ENCODE measurements at places on chromosomes 16 and 17.
A peak's percentile ranks its signal among the peaks of the same experiment; 100 is the strongest.

DNA sequence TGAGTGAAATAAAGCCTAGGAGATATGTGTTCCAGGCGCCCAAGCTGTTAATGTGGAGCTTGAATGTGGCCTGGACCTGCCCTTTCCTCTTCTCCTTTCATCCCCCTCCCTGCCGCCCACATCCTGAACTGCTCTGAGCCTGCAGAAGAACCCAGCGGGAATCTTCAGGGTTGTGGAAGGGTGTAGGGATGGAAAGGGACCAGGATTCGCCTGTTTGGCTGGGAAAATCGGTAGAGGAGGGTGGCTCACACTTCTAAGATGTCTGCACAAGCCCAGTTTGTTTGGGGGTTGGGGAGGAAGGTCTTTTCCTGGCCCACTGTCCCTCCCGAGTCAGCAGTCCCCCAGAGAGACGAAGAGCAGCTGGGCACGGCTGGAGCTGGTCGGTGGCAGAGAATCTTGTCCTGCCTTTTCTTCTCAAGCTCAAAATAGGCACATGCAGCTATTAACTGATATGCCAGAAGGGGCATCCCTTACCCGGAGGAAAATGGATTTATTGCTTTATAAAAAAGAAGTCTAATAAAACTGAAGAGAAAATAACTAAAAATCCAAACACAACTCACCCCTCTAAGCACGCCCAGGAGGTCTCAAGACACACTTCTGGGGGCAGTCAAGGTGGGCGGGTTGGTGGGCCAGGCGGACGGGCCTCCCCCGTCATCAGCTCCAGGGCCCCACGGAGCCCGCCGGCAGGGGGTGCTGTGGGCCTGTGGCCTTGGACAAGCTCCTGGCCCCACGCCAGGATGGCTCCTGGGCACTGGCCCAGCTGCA, 11.5 kb upstream of the PITPNA start:
- DNase-seq: peak; percentile 63

- DNase-seq: no peak
These were observed 133.1 kb downstream of the SDK2 start for GRCh38 chr17:73510981-73511718.

GRCh38 chr17:60941028-60941427, 263.4 kb downstream of the BCAS3 start:
- DNase-seq: no peak

GRCh38 chr16:14071576-14072271, 605 bp downstream of the MRTFB start:
- DNase-seq: peak; percentile 10

DNA sequence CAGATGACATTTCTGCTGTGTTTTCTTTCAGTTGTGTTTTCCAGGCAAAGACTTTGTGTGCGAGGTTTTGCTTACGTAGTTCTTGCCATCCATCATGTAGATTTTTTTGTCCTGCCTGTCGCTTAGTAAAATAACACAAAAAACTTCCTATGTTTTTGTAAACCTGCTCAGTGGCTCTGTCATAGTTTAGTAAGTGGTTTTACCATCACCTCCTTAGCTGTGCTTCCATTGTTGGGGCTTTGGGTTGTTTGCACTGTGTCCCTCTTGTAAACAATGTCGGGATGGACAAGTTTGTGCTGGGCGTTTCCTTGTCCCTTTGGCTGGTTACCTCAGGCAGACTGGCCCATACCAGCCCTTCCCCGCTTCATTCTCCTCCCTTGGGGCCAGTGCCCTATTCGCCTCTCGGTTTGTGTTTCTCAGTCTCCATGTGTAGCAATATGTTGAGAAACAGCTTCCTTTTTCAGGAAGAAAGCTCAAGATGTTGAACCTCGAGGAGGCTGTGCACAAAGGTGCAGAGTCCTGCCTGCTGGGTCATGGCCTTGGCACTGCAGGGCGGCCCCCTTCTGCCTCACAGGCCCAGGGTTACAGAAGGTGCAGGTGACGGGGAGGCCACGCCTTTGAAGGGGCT, 74.6 kb downstream of the KSR1 start:
- DNase-seq: no peak

- DNase-seq: no peak
These were observed 64.8 kb upstream of the ADAMTS18 start for GRCh38 chr16:77499373-77500285.

- DNase-seq: no peak
These were observed 18.3 kb downstream of the CNEP1R1 start for GRCh38 chr16:50043358-50043757.

DNA sequence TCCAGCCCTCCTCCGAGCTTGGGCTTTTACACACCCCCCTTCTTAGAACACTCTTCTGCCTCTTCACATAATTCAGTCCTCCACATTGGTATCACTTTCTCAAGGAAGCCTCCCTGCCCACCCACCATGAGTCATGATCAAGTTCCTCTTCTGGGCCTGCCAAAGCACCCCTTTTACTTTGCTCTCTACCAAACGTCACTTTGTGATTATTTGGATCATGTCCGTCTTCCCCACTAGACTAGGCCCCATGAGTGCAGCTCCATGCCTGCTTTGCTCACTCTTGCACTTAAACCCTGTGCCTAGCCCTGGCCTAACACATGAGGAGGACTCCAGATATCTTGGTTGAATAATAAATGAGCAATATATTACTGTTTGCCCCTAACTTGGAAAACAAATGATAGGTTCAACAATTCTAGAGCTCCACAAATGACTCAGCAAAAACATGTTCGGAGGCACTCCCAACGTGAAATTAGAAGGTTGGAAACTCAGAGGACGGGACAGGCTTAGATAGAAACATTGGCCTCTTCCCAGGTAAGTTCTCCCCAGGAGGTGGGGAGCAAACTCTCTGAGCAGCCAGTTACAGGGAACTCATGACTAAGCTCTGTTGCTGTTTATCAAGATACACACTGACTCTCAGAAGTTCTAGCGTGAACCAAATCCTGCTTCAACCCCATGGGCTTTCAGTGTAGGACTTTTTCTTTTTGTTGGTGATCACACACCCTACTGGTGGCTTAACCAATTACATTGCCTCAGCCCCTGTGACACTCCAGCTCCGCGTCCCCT, 28.3 kb downstream of the G6PC1 start:
- DNase-seq: peak; percentile 72

DNA sequence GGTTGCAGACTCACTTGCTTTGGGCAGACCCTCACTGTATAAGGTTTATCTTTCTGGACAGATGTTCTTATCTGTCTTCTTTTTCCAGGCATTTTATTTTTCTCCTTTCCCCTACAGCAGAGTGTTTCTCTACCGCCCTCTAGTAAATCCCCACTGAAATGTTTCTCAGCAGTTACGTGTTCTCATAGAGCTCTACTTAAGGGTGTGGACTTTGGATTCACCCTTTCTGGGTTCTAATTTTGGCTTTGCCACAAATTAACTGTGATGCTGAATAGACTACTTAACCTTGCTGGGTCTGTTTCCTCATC, 2.0 kb downstream of the ADAT1 start:
- peak; percentile 42 for DNase-seq

- DNase-seq: no peak
These were observed 17.2 kb downstream of the COPRS start for GRCh38 chr17:31841850-31842194.

GRCh38 chr17:41496803-41497484, 7.2 kb upstream of the KRT36 start:
- peak; percentile 81 for DNase-seq

- no peak for DNase-seq
These were observed 7.5 kb downstream of the SCIMP start for GRCh38 chr17:5226940-5227878.

DNA sequence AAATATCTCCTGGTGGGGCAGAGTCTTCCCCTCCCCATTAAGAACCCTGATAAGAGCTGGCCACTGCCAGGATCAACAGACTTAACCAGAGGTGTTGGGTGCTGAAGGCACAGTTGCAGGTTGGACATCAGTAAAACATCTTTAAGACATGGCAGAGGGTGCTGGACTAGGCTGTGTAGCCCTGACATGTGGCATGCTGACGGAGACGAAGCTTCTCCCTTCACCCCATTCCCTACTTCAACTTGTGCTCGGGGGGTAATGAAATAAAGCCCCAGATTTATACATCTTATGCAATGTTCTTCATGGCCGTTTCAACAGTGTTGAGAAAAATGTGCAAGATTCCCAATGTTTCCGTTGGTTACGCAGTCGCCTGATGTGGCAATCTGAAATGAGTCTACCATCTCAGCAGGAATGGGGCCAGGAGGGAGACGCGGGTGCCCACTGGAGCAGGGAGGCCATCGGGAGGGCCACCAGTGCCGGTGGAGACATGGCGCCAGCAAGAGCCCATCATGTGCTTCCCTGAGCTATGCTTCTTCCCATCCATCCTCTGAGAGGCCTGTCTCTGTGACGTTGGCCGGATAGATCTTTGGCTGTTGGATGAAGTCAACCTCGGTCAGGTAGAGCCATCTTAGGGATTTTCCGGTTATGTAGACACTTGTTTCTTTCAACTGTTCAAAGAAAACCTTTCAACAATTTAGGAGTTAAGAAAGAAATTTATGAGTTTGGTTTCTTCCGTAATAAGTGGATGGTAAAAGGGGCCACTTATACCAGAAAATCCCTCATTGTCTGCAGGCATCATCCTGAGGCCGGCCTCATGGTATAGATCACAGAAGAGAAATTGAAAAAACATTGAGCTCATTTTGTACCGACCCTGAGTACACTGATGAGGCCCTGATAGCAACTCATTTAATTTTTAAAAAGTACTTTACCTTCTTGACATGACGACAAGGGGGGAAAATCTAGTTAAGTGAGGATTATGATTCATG, 6.4 kb downstream of the IRF8 start:
- DNase-seq: no peak

GRCh38 chr16:16857603-16858283, 478.8 kb downstream of the NPIPA7 start:
- DNase-seq: no peak

GRCh38 chr16:77669057-77669456, 53.3 kb upstream of the NUDT7 start:
- DNase-seq: no peak

GRCh38 chr17:48328457-48328856, 101.6 kb downstream of the SKAP1 start:
- no peak for DNase-seq

DNA sequence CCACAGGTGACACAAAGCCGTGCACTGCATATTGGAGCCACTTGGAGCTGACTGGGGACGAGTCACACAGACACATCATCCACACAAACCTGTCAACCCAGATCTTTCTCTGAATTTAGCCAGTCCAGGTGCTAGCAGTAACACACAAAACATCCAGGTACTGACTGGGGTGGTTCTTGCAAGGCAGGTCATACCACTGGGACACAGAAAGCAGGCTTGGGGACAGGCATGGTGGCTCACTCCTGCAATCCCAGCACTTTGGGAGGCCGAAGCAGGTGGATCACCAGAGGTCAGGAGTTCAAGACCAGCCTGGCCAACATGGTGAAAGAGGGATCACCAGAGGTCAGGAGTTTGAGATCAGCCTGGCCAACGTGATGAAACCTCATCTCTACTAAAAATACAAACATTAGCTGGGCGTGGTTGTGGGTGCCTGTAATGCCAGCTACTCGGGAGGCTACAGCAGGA, 14.9 kb downstream of the ENPP7 start:
- no peak for DNase-seq

- no peak for DNase-seq
These were observed 3.6 kb downstream of the GAA start for GRCh38 chr17:80104956-80105375.

DNA sequence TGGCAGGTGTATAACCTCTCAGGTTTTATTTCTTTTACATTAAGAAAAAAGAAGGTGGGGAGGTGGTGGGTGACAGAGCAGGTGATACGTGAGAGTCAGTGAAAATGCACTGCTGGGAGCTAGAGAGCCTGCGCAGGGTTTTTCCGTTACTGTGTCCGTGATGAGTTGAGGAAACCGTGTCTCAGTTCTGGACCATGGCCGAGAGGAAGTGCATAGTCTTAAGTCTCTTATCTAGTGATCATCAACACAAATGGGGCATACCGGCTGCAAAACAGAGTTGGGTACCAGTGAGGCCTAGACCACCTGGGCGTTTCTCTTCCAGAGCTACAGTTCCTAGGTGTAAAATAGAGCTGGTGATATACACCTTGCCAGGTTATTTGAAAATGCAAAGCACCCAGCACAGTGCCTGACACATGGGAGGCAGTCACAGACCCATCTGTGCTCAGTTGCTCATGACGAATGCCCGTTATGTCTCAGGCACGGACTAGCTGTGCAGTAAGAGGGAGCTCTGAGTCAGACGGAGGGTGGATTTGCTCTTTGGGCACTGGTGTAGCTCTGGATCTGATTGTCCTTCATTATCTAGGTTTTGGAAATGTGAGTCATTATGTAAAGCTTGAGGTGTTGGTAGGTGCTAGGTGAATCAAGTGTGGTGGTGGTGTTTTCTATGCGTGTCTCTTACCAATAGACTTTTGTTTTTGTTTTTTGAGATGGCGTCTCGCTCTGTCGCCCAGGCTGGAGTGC, 60.9 kb downstream of the RPTOR start:
- peak; percentile 92 for DNase-seq

DNA sequence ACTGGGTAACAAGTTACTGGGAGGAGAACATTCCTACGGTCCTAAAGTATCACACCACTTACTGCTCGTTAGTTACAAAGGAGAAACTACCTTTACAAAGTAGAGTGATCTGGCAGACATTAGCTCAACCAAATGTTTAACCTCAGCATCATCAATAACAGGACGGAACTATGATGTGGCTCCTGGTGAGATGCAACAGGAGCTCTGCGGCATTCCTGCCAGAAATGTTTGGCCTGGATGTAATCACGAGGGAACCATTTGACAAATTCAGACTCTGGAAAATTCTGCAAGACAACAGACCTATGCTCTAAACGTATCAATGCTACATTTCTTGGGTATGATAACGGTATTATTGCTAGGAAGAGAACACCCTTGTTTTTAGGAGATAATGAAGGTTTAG, 80.4 kb downstream of the MRM3 start:
- no peak for DNase-seq

GRCh38 chr17:58238147-58238634, at the start of gene LPO:
Gene LPO, plus strand, starts transcription at chr17:58238584. Its CDS starts 4,396 bp downstream, at chr17:58242980.
- no peak for DNase-seq

GRCh38 chr16:58615280-58615679, 14.3 kb downstream of the CNOT1 start:
- DNase-seq: peak; percentile 43

DNA sequence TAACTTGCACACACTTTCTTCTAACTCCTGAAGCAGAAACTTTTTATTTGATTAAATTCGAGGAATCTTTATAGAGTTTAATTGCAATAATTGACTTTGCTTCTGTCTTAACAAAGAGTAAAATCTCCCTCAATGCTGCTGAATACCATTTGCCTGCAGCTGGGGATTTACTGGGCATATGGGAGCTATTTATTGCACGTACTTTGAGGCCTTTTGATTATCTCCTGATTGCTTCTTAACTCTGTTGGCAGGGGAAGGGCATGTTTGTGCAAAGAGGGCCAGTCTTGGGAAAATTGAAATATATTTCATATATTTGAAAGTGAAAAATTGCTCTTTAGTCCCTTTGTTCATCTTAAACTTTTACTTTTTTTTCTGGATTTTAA, 156.8 kb upstream of the CHMP6 start:
- DNase-seq: no peak

Measured in activated CD4-positive, alpha-beta T cell treated with anti-CD3 and anti-CD28 coated beads, Interleukin-2, amount 50 U/mL, for 16 hours (primary cell).